ENCODE measurements at places on chromosomes 2 and 18. TPM values are rescaled to one million over a fixed set of nuclear protein-coding genes. Genes with fewer than 3 reads are reported as not detected.

DNA sequence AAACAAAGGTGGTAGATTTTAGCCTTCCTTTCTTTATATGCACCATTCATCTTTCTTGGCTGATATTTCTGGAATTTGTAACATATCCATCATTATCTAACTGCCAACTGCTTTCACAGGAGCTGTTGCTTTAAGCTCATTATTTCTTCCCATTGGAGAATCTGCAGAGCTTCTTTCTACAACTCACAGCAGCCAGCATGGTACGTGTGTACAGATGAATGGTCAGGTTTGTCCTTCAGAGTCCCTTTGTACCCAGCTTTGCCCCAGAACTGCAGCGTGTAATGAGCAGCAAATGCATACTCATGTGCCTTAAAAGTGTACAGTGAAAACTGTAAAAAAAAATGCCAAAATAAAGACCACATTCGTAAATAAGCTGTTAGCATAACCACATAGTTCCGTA, 260.9 kb downstream of the FIGN start:
- DNase-seq = no peak

- DNase-seq = no peak
Observed at GRCh38 chr2:134845719-134846118, 7.3 kb downstream of the ACMSD start.

Gene GLI2
- total RNA-seq = 11.4 TPM

DNA sequence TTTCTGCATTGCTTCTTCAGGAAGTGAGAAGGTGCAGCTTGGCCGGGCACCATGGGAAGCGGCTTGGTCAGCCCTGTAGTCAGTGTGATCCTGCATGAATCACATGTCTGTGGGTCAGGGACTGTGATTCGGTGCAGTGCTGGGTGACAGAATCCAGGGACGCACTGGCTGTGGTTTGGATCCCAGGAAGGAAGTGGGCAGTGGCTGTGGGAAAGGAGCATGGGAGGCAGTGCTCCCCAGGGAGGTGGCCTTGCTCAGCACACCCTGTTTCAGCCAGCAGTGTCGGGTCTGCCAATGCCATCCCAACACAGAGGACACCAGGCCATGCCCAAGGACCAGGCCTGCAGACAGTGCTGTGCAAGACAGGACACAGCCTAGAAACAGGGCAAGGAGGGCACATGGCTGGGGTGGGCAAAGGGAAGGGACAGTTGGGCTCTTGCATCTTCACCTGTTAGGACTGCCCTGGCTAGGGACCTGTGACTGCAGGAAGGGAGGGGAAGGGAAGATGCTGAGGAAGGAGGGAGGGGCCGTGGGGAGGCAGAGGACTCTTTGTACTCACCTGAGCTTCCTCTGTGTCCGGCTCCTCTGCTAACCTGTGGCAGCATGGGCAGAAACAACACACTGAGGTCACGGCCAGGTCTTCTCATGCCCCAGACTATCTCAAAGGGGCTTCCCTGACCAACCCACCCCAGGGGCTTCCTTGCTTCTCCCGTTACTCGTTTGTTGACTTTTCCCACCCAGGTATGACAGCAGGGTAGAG, 37.2 kb upstream of the DNMT3A start:
- no peak for DNase-seq

- no peak for DNase-seq
Observed at GRCh38 chr2:232441147-232441651, 14.8 kb upstream of the ALPI start.

DNA sequence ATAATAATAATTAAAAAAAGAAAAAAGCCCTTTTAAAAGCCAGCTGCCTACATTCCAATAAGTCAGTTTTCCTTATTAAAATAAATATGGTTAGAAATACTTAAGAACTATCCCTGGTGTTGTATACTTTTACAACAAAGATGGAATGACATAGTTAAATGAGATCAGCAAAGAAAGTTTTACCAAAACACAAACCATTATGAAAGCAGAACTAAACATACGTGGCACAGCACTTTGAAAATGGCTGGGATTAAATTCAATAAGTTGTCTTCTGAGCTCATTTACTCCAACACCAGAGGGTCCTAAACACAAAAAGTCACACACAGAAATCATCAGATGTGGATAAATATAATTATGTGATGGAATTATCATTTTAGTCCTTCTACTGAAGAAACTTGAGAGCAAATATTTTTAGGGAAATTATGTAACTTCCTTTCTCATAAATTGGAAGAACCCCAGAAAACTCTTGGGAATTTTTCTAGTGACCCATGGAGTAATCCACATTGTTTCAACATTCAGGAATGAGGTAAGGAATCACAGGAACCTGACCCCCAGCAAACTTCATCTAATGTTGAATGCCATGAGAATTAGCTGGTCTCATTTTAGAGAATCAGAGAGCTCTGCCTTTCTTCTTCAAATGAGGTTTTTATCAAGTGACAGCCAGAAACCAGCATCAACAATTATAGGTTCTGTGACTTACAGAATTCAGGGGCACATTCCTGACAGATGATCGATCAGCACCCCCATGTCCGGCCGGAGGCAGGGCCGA, 11.5 kb upstream of the TMEM237 start:
- no peak for DNase-seq

DNA sequence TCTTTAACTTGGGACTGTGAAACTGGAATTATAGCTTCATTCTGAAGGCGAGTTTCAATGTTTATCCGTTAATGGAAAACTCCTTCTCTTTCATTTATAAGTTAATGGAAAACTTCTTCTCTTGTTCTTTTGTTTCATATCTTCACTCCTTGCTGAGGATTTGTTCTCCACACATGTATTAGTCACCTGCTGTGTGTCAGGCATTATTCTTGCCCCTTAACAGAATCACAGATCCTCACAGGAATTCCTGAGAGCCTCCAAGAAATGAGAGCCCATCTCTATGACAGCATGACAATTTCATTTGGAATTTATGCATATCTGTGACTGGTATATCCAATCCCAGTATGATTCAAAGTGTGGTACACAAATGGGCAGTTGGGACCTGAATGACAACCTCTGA, 545.8 kb downstream of the BCL11A start:
- no peak for DNase-seq

- no peak for DNase-seq
Observed at GRCh38 chr2:60216452-60216995, 336.9 kb downstream of the BCL11A start.

- no peak for DNase-seq
Observed at GRCh38 chr2:105842555-105842954, 97.8 kb downstream of the NCK2 start.

Gene ABHD3
- 16.3 TPM for total RNA-seq

- DNase-seq = no peak
Observed at GRCh38 chr2:51990684-51991083, 958.8 kb upstream of the NRXN1 start.

Gene VAMP5
- 8.9 TPM for total RNA-seq

Gene TMEM237
- 48.2 TPM for total RNA-seq

Gene KIAA2012
- total RNA-seq = 0.10 TPM

Gene GALNT14
- total RNA-seq = 2.0 TPM

GRCh38 chr2:46393865-46394264, 85.5 kb upstream of the TMEM247 start:
- DNase-seq = no peak

Gene CDH20
- total RNA-seq = 2.8 TPM
